ENCODE measurements at places on chromosomes 11 and 22.

- DNase-seq = no peak
Observed at GRCh38 chr11:122751292-122752070, 86.8 kb upstream of the CRTAM start.

GRCh38 chr11:108926841-108927577, 262.1 kb downstream of the DDX10 start:
- no peak for DNase-seq

DNA sequence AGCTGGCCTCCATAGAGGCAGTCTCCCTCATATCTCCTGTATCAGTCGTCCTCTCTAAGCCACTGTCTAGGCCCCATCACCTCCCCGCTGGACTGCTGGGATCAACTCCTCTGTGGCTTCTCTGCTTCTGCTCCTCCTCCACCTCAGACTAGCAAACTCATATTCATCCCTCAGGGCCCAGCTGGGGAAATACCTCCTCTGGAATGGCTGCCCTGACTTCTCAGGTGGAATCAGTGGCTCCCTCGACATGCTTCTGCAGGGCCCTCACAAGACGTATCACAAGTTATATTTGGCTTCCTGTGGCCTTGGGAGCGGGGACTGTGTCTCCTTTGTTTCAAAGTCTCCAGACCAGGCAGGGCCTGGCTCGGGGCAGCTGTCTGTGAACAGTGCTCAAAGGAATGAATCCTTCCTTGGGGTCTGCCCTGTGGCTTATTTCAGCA, 10.0 kb downstream of the SLC29A2 start:
- DNase-seq = no peak

DNA sequence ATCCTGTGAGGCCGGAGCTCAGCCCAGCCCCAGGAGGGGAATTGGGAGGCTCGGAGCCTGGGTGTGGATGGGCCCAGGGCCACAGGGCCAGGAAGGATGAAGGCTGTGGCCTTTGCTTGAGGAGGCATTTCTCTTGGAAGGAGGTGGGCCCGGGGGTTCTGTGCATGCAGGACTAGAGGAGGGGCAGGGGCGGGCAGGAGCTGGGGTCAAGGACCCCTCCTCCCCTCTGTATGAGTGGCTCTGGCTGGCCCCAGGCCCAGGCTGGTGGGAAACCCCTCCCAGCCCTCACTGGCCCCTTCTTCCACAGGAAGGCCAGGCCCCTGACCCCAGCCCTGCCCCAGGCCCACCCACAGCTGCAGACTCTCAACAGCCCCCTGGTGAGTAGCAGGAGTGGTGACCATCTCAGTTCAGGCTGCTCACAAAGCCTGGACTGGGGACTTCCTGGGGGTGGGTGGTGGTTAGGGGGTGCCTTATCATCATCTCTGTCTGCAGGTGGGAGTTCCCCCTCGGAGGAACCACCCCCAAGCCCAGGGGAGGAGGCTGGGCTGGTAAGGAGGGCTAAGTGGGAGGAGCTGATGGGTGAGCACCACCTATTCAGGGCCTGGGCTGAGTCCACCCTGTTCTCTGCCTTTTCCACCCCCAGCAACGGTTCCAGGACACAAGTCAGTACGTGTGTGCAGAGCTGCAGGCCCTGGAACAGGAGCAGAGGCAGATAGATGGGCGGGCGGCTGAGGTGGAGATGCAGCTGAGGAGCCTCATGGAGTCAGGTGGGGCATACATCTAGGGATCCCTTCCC, 6.0 kb downstream of the KCNK7 start:
- DNase-seq = no peak

GRCh38 chr11:113567867-113568544, 92.8 kb upstream of the DRD2 start:
- DNase-seq = no peak

Data from activated CD4-positive, alpha-beta T cell treated with anti-CD3 and anti-CD28 coated beads, Interleukin-2, amount 10 ng/mL, durations not matched to agents 7 days and 5 days (primary cell).